ENCODE measurements at places on chromosomes 4 and X.

DNA sequence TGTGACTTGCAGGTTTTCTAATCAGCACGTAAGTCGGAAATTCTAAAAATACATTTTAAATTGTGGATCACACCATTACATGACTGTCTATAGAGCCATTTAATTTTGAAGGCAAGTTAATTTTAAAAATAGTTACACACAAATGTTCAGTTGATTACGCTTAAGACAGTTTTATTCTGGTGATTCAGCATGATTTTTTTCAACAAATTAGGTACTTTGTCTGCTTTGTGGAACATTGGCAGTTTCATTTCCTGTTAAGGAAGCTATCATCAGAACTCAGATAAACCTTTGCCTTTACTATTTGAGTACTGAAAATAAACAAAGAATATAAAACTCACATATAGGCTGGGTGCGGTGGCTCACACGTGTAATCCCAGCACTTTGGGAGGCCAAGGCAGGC is 19.5 kb downstream of the SAT1 start:
- DNase-seq, result peak; percentile 61

GRCh38 chrX:1472975-1473374 is 20.3 kb upstream of the ASMTL start:
- no peak for DNase-seq

DNA sequence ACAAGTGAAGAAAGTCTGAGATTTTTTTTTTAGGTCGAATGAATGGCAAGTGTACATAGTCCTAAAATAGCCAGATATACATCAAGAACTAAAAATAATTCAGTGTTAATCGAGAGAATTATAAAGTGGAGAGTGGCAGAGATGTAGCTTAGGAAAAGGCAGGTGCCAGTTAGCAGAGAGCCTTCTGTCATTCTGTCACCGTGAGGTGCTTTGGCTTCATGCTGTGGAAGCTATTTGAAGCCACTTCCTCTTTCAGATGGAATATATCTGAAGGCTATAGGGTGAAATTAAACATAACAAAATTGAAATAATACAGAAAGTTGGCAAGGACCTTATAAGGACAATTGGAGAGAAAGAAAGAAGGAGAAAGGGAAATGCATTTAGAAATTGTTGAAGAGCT is 756.3 kb downstream of the CCSER1 start:
- no peak for DNase-seq

DNA sequence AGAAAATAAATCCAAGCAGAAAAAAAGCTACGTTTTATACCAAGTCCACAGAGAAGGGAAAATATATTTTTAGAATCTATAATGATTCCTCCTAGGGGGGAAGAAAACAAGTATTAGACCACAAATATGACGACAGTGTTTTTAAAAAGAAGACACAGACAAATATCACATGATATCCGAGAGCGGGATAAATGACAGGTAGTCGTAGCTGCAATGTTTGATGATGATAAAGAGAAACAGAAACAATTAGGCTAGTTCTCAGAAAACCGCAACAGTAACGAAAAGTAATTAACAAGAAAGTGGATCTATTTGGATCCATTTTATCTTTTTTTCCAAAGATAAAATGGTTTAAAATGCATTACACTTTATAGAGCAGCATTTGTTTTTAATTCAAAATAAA is 918 bp downstream of the HAUS3 start:
- DNase-seq, result no peak

GRCh38 chr4:98661371-98662054 is 3.1 kb upstream of the TSPAN5 start:
- no peak for DNase-seq
